ENCODE measurements at places on chromosomes 4 and X. TPM values are rescaled to one million over a fixed set of nuclear protein-coding genes. Genes with fewer than 3 reads are reported as not detected.

The RAI2 gene
- 0.38 TPM for total RNA-seq

The TRIM61 gene
- total RNA-seq, result 1.5 TPM

The CRMP1 gene
- not detected for total RNA-seq

The HGFAC gene
- total RNA-seq, result not detected

The CENPVL2 gene
- not detected for total RNA-seq

The FAM236B gene
- not detected for total RNA-seq

The YY2 gene
- total RNA-seq, result 1.2 TPM

The NALF2 gene
- total RNA-seq, result under 0.01 TPM

The INTS12 gene
- 20.9 TPM for total RNA-seq

All from regular cardiac myocyte (primary cell).